NCI-H774 (cell line): ENCODE measurements at places on chromosomes 11 and 22.

- DNase-seq = no peak
These were observed 42.2 kb upstream of the GCAT start for GRCh38 chr22:37765498-37765897.

- DNase-seq = no peak
These were observed 32.8 kb upstream of the LINC01488 start for GRCh38 chr11:69448471-69449284.

GRCh38 chr11:61691380-61692156 is 11.4 kb downstream of the DAGLA start:
- no peak for DNase-seq

DNA sequence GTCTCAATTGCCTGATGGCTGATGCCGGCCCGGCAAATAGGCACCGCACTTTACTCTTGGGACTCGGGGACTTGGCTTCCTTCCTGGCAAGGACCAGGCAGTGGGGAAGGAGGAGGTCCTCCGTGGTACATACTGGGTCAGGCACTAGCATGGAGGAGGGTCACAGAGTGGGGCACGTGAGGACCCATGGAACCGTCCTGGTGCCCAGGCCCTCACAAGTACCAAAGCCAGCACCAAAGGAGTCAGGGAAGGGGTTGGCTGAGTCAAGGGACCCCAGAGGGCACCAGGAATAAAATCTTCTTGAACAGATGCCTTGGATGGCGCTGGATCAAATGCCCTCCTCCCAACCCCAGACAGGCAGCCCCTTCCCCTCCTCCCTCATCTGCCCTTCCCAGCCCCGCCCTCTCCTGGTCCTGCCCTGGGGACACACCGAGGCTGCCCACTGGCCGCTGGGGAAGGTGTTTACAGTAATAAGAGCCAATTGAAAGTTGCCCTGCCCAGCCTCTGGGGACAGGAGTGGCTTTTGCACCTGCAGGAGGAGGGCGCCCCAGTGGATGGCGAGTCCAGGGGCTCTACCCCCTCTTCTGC is 5.6 kb upstream of the CARNS1 start:
- DNase-seq = peak; percentile 56

DNA sequence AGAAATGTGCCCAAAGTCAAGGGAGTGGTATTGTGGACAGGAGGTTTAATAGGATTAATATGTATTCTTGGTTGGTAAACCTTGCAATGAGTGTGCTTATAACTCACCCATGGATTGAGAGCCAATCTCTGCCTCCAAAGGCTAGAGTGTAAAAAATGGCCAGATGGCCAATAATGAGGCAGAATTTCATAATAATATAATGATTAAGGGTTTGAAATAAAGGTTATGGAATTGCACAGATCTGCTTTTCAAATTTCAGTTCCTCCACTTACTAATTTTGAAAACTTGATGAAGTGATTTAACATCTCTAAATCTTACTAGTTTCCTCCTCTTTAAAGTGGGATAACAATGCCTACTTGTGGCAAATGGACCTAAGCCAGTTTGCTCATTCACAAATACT is 94.8 kb downstream of the BDNF start:
- no peak for DNase-seq

DNA sequence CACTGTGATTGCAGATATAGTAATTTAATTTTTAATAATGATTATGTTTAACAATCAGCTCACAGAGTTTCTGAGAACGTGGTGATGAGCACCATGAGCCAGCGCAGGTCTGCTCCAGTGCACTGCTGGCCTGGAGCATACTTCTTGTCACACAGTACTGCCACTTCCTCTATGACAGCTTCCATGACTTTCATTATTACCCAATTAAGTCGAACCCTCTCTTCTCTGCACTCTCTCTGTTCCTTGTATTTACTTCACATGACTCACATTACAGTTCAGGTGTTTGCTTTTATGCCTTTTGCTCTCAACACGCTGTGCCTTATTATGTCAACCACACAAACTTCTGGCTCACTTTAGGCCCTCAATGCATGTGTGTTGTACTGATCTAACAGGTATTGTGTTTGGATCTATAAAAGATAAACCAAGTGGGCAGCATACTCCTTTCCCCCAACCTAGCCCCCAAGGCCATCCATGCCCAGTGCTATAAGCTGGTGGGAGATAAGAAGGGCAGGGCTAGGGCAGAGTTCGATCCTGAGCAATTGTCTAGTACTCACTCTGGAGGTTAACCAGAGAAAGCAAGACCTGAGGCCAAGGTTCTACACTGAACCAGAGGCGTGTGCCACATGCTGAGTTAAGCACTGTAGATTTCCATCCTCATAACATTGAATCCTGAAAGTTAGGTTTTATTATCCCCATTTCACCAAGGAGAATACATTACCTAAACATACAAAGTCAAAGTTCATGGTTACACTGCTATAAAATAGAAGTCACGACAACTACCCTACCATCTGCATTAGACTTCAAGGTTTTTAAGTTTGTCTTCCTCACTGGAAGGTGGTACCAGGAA is 356.5 kb downstream of the INSC start:
- DNase-seq = peak; percentile 59

- DNase-seq = peak; percentile 35
These were observed 479 bp downstream of the RSF1 start for GRCh38 chr11:77819921-77820564.
